ENCODE measurements at places on chromosomes 13 and 19.

DNA sequence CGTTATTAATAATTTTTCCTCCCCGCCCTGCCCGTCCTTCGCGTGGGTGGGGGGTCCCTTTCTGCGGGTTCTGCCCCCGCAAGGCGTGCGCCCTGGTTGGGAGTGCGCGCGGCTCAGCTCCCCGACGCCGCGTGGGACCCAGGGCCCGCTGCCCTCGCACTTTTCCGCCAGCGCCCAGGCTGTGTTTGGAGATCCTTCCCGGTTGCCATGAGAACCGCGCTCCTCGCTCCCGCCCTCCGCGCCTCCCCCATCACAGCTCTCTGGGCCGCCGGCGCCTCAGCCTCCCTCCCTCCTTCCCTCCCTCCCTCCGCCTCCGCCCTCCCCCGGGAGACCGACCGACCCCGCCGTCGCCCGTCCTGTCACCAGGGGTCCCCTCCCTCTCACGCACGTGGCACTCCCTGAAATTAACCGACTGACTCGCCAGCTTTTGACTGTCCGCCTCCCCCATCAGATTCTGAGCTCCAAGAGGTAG, 2.4 kb upstream of the SSBP4 start:
- peak; percentile 83 for DNase-seq

GRCh38 chr13:49113526-49114286, 106.4 kb upstream of the MLNR start:
- DNase-seq = peak; percentile 21

- no peak for DNase-seq
Observed at GRCh38 chr19:35432911-35433310, 15.1 kb upstream of the FFAR2 start.

DNA sequence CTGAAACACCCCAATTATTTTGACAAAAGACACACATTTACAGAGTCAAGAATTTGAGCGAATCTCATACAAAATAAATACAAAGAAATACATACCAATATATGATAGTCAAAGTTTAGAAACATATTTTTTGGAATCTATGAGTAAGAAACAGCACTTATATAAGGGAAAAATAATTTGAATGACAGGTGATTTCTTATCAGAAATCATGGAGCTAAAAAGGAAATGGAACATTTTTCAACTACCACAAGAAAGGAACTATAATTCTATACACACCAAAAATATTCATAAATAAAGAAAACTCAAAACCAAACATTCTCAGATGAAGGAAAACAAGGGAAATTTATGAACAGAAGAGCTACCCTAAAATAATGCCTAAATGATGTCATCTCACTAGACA, 1226.6 kb downstream of the PCDH9 start:
- DNase-seq = no peak

DNA sequence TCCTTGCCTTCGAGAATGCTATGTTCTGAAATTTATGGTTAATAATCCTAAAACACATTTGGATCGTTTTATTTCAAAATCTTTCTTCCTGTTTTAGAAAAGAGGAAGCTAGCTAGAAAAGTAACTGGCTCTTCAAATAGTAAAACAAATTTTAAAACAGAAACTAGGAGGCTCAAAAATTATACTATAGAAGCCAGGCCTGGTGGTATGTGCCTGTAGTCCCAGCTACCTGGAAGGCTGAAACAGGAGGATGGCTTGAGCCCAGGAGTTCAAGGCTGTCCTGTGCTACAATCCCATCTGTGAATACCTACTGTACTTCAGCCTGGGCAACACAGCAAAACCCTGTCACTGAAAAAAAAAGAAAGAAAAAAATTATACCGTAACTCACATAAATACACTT, 57.9 kb downstream of the ELF1 start:
- DNase-seq = no peak

DNA sequence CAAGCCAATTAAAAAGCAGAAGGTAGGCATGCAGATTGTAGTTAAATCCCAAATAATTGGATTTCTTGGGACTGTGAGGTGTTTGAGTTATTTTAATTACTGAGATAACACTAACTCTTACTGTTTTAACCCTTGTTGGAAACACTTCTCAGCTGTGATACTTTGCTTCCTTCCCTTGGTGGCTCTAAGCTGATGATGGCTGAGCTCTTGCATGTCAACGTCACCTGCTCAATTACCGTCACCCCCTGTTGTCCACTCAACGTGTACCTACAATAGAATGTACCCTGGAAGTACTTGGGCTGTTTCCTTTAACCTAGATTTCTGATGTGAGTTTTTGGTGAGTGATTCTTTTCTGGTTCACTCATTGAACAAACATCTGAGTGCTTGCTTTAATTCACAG, 303.4 kb downstream of the SLC7A1 start:
- no peak for DNase-seq

GRCh38 chr13:78971355-78972025, 312.5 kb upstream of the OBI1 start:
- DNase-seq = no peak

Measured in stromal cell of bone marrow (primary cell).